ENCODE measurements at places on chromosomes 12 and 14. TPM values are rescaled to one million over a fixed set of nuclear protein-coding genes. Genes with fewer than 3 reads are reported as not detected.

RGS6 gene
- not detected for total RNA-seq

KRT3 gene
- total RNA-seq: not detected

HCAR1 gene
- not detected for total RNA-seq

REM2 gene
- 0.26 TPM for total RNA-seq

TARBP2 gene
- total RNA-seq: 62.1 TPM

RPGRIP1 gene
- 0.28 TPM for total RNA-seq

RFX4 gene
- total RNA-seq: not detected

MYH6 gene
- 0.02 TPM for total RNA-seq

PITPNM2 gene
- total RNA-seq: 20.2 TPM

Data from A549 treated with ZK216348 at 1 μM for 4 hours (cell line).